Testis (tissue), 5 donors: ENCODE measurements at places on chromosomes 11 and 22. TPM values are rescaled to one million over a fixed set of nuclear protein-coding genes. Genes with fewer than 3 reads are reported as not detected.

The GVQW3 gene
- 5.9 TPM for total RNA-seq

The TTC36 gene
- total RNA-seq = 5.7 TPM

The NCAM1 gene
- 33.3 TPM for total RNA-seq

The TPCN2 gene
- 28.4 TPM for total RNA-seq
